HCT116 (cell line): ENCODE measurements at places on chromosomes 2 and 18.

GRCh38 chr18:47724186-47724975 lies 206.1 kb downstream of the SMAD2 start:
- DNase-seq = no peak

DNA sequence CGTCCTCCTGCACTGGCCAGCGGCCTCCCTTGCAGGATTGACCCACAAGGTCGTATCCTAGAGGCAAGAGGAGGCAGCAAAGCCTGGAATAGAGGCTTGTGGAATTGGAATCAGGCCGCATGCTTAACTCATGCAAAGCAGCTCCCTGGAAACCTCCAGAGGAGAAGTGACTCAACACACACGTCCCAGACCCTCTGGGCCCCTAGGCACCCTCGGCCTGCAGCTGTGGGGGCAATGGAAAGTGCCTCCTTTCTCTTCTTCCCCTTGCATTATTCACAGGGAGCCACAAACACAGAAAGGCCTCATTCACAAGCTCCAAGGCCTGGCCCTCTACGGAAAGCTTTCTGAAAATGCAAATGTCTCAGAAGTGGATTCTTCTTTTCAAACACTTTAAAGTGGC lies 19.6 kb downstream of the SPATA3 start:
- DNase-seq = no peak

GRCh38 chr2:42309366-42309765 lies 51.7 kb downstream of the COX7A2L start:
- no peak for DNase-seq

- DNase-seq = peak; percentile 90
Observed at GRCh38 chr2:235394278-235394828, 99.5 kb upstream of the AGAP1 start.

DNA sequence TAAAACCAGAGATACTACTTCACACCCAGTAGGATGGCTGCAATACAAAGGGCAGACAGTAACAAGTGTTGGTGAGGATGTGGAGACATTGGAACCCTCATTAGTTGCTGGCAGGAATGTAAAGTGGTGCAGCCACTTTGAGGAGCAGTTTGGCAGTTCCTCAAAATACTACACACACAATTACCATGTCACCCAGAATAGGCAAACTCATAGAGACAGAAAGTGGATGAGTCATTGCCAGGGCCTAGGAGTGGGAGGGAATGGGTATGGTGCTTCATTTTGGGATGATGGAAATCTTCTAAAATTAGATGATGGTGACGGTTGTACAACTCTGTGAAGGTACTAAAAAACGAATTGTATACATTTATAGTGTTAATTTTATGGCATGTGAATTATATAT lies 54.8 kb downstream of the ATP9B start:
- DNase-seq = no peak

DNA sequence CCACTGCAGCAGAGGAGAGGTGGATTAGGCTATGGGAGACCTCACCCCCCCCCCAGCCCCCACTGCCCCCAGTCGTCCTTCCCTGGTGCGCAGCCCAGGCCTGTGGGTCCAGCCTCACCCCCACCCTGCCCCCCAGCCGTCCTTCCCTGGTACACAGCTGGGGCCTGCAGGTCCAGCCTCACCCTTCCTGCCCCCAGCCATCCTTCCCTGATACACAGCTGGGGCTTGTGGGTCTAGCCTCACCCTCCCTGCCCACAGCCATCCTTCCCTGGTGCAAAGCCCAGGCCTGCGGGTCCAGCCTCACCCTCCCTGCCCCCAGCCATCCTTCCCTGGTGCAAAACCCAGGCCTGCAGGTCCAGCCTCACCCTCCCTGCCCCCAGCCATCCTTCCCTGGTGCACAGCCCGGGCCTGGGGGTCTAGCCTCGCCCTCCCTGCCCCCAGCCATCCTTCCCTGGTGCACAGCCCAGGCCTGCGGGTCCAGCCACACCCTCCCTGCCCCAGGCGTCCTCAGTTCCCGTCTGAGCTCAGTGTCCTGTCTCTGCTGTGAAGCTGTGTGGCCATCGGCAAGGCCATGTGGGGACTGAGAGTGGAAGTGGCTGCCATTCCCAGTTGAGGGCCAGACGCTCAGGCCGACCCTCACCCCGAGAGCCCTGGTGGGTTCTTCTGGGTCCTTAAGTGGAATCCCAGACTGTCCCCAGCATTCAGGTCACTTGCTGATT lies 86.8 kb upstream of the SNTG2 start:
- no peak for DNase-seq

- no peak for DNase-seq
Observed at GRCh38 chr2:204754898-204755297, 209.6 kb downstream of the PARD3B start.

- DNase-seq = no peak
Observed at GRCh38 chr2:20640411-20641122, 10.3 kb downstream of the HS1BP3 start.

DNA sequence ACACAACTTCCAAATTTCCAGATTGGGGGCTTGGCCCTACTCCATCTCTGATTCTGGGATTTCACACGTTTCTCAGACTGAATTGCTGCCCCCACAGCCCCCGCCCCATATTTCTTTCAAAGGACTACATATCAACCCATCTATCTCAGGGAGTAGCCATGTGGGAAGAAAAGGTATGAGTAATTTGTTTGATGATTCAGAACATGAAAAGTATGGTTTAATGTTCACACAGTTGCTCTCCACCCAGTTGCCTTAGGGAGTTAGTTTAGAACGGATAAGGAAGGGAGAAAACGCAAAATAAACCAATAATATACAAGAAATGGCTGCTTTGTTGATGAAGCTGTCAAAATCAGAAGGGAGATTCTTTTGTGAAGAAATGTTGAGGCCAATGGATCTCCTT lies 145.1 kb downstream of the PIEZO2 start:
- no peak for DNase-seq

DNA sequence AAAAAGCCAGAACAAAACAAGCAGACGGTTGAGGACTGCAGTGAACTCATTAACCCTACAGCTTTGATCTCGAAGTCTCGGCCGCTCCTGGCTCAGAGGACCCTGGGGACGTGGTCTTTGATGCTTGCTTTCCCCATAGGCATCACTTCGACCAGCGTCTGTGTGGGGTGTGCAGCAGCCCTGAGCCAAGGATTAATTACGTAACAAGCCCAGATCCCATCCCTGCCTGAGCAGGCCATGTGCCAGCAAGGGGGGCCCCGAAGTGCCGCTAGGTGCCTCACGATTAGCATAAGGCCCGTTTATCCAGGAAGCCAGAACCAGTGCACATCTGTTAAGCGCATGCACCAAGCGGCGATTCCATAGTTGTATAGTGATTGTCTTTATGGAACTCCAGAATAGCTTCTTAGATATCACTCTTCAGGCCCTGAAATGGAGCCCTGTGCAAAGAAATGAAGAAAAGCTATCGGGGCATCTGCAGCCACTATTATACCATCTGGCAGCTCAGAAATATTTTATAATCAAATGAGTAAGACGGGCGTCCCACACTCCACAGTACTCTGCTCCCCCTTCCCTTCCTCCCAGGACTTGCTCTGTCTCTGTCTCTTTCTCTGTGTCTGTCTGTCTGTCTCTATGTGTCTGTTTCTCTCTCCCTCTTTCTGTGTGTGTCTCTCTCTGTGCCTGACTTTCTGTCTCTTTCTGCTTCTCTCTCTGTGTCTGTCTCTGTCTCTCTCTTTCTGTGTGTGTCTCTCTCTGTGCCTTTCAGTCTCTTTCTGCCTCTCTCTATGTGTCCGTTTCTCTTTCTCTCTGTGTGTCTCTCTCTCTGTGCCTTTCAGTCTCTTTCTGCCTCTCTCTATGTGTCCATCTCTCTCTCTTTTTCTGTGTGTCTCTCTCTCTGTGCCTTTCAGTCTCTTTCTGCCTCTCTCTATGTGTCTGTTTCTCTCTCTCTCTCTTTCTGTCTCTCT lies 41.7 kb downstream of the HPCAL1 start:
- no peak for DNase-seq

DNA sequence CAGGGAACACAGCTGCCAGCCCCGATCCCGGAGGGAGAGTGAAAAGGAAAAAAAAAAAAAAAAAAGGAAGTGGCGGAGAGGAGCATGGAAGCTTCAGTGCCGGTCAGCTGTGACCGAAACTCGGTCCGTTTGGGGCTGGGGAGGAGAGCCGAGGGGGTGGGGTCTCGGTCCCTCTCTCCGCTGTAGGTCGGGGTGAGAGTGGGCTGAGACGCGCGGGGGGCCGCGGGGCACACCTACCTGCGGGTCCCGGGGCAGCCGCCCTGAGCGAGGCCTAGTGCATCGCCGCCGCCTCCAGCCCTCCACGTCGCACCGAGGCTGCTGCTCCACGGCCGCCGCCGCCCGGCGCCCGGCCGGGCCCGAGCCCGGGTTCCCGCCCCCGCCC lies 536 bp downstream of the VPS54 start:
- DNase-seq = no peak

DNA sequence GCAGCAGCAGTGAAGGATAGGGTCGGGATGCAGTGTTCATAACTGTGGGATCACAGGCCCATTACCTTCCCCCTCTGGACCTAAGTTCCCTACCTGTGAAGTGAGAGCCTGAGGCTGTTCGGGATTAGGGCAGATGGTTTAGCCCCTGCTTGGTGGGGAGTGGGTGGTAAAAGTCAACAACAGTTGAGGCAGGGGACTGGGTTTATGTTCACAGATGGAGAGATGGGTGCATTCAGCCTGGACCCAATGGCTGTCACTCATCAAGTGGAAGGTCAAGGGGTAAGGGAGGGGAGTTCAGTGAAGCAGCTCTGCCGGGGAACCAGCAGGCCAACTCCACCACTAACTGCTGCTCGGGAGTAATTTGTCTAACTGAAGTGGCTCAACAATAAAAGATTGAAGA lies 180.4 kb downstream of the FAM210A start:
- no peak for DNase-seq

GRCh38 chr2:7819316-7819715 lies 862.5 kb upstream of the ID2 start:
- DNase-seq = no peak

DNA sequence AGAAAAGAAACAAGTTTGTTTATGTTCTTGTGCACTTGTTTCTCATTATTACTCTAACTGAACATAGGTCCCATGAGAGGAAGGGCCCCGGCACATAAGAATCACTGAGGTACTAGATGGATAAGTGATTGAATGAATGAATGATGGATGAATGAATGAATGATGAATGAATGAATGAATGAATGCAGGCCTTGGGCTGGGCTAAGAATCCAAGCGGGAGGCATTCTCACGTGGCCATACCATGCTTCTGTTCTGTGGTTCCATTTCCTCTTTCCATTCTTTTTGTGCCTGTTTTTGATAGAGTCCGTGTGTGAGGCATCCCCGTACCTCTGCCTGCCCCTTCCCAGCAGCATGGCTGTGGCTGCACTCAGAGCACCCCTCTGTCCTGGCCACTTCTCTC lies 94.8 kb downstream of the SH3BP4 start:
- DNase-seq = no peak

DNA sequence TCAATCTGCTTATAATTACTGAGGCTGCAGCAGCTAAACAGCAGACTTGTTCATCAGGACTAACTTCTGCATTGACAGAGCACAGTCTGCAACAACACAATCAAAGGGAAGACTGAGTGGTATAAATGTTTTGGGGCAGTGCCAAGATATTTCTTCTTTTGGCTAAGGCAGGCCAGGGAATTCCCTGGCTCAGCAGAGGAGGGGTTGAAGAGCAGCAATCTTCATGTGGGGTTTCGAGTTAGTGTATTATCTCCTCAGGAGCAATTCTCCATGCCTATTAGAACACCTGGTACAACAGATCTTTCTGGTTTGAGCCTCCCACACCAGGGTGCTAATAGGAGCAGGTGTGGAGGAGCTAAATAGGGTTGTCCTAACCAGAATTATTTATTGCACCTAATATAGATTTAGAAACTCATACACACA lies 103.0 kb upstream of the STK17B start:
- no peak for DNase-seq

DNA sequence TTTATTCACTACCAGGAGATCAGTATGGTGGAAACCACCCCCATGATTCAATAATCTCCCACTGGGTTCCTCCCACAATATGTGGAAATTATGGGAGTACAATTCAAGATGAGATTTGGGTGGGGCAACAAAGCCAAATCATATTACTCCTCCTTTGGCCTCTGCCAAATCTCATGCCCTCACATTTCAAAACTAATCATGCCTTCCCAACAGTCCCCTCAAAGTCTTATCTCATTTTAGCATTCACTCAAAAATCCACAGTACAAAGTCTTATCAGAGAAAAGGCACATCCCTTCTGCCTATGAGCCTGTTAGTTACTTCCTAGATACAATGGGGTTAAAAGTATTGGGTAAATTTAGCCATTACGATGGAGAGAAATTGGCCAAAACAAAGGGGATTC lies 989.5 kb upstream of the CNTNAP5 start:
- DNase-seq = no peak
